Muscle of arm (tissue), 14 donors: ENCODE measurements at places on chromosomes 13 and 19. TPM values are rescaled to one million over a fixed set of nuclear protein-coding genes. Genes with fewer than 3 reads are reported as not detected.
A peak's percentile ranks its signal among the peaks of the same experiment; 100 is the strongest.

DNA sequence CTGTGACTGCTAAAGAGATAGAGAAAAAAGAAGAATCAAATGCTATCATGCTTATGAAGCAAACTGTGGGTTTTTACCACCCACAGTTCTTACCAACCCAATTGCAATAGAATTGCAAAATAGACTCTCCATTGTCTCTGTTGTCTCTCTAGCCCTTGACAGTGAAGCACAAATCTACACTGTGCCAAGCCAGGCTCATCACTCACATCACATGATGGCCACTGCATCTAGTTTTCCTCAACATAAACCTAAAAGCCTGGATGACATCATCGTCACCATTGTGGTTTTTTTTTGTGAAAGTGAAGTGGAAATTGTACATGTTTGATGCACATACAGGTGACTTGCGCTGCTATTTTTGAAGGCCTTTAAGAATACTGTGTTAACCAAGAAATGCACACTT lies 56.1 kb downstream of the KL start:
- no peak for DNase-seq

DNA sequence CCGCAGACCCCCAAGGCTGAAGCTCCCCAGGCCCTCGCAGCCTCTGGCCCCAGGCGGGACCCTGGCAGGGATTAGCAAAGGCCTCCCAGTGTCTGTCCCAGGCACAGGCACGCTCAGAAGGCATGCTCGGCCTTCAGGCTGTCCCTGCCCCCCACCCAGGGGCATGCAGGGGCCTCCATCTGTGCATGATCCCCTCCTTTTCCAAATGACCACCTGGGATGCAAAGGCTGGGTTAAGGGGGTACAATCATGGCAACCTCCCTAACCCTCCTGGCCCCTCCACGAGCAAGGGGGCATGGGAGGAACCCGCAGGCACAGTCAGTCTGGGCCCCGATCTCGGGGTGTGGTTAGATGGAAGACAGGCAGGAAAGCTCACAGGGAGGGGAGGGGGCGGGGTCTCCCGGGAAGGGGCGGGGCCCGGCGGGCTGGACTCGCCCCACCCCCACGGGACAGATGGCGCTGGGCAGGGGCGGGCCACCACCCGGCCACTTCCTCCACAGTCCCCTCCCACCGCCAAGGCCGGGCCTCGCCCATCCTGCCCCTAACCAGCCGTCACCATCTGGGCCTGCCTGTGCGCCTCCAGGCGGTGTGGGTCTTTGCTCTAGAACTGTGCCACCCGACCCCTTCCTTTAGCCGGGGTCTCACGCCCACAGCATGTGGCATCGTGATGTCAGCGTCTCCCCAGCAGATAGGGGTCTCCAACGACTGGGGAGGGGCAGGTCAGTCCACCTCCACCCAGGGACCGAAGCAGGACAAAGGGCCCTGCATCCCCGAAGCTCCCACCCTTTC lies 7.0 kb upstream of the REXO1 start:
- no peak for DNase-seq

DNA sequence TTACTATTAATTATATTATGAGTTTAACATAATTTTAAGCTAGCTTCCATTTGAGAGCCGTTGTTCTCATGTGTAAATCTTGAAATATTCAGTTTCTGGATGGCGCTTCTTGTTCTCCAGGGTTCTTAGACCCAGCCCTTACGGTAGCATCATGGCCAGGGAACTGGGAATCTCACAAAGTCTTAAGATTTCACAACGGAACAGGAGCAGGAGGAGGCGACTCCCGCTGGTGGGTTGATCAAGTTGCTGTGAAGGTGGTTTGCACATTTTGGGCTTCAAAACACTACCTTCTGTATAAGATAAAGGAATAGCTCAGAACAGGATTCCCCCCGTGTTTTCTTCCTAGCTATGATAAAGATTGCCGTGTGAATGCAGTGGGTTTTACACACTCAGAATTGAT lies 2.8 kb downstream of the NAXD start:
- DNase-seq, result no peak

- DNase-seq, result peak; percentile 75
Observed at GRCh38 chr19:32041681-32042292, 303.6 kb upstream of the ZNF507 start.

GRCh38 chr19:16378291-16378889 lies 53.8 kb downstream of the KLF2 start:
- no peak for DNase-seq

DNA sequence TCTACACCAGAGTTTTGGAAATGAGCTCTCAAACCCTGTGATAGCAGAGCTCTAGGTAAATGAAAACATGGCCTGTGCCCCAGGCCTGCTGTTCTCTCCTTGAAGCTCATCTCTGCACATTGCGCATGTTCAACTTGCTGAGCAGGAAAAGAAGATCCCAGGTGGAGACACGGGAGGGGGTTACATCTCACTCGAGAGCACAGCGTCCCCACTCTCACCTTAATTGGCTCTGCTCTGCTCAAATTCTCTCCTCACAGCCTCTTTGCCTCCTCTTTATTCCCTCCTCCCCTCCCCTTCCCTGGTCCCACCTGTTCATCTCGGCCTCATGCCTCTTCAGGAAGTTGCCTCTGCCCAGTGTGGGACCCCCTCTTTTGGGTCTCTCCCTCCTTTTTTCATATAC lies 44.7 kb downstream of the RGCC start:
- DNase-seq, result no peak

DNA sequence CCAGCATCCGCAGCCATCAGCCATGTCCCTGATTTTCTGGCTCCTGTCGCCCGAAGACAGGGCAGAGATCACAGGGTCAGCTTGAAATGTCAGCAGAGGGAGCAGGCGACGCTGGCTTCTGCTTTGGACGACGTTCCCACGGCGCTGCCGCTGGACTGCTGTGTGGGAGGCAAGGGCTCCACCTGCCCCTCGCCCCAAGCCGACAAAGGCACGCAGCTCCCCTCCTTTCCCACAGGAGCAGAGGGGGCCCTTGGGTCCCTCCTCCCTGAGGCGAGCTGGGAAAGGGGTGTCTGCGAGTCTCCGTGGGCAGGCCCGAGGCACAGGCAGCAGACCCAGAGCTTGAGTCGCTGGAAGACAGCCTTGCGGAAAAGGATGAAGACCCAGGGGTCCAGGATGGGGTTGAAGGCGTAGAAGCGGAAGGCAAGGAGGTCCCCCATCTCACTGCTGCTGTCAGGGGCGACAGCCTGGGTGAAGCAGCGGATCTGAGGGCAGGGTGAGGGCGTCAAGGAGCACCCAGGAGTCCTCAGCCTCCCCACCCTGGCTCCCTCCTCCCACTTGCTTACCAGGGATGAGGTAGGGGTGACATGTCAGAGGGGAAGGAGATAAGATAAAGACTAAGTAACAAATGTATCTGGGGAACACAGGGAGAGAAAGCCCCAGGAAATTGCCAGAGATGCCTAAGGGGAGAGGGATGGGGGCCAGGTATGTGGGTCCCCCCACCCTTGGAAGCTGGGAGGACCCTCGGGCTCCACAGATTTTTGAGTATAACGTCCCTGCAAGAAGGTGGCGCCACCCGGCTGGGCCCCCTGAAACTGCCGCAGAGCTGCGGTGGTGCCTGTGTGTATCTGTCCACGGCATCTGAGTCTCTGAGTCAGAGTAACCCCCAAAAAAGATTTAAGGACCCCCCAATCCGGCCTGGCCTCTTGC lies 3.4 kb downstream of the PTGIR start:
- no peak for DNase-seq

DNA sequence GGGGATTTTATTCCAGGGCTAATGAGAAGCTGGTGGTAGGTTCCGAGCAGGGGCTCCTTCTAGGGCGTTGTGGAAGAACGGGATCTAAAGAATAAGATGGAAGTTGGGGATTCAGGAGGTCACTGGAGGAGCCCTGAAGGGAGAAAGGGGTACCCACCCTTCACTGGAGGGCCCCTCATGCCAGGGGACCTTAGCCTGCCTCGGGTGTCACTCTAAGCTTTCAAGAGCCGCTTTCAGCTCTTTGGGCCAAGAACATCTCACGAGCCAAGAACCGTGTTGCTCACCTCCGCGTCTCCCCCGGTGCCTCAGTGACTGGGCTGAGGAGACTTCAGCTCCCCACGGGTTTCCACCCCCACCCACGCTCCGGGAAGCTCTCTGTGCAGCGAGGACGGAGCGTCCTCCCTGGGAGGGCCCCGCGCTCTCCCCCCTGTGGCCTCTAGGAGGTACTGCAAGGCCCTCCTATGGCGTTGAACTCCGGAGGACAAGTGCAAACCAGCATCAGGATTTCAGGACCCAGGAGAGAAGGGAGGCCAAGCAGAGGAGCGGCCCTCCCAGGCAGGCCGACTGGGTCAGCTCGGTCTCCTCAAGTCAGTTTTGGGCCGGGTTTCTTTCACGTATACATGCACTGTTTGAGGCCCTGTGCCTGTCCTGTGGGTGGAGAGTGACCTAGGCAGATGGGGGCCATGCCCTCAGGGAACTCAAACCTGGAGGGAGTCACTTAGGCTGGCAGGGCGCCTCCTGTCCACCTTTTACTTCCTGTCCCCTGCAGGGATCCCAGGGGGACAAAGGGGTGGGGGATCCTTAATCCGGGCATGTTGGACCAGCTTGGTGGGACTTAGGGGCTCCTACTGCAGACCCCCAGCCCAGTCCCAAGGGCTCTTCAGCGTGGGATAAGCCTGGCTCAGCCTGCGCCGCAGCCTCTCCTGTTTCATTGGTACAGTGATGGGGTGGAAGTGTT lies 5.1 kb upstream of the KRTDAP start:
- DNase-seq, result peak; percentile 65

DNA sequence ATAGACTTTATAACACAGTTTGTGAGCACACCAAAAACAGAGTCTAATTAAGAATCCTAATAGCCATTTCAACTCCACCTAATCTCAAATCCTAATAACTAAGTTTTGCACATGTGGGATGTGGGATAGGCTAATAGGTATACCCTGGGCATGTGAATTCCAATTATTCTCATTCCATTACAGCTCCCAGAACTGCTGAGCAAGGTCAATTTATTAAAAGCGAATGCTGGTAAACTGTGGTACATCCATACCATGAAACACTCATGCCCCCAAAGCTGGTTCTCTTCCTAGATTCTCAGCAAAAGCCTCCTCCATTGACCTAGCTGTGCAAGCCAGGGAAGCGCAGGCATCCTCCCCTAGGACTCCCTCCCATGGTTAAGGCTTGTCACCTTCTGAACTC lies 113.8 kb downstream of the USP12 start:
- DNase-seq, result no peak

GRCh38 chr13:112729408-112729807 lies 39.6 kb downstream of the ATP11A start:
- no peak for DNase-seq

- DNase-seq, result no peak
Observed at GRCh38 chr13:48819376-48819775, 156.3 kb upstream of the FNDC3A start.

GRCh38 chr13:110154410-110154933 lies 152.5 kb downstream of the COL4A1 start:
- no peak for DNase-seq

GRCh38 chr13:113083402-113084061 lies 22.1 kb upstream of the F7 start:
- peak; percentile 84 for DNase-seq

DNA sequence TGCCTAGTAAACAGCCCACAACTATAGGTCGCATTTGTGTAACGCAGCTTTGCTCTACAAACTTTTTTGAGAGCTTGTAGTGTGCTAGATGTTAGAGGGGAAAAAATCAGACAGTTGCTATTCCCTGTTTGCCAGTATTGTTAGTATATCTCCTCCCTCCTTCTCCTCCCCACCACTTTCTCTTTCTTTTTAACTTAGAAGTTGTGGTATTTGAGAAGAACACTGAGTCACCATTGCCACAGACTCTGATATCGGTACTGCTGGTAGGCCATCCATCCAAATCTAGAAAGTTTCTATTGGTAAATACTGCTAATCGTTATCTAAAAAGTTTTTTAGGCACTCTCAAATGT lies 666 bp downstream of the POMP start:
- no peak for DNase-seq

- no peak for DNase-seq
Observed at GRCh38 chr13:99969919-99970650, 1.5 kb downstream of the ZIC5 start.

GRCh38 chr19:40174092-40174491 lies 17.1 kb upstream of the MAP3K10 start:
- DNase-seq, result no peak

- DNase-seq, result peak; percentile 35
Observed at GRCh38 chr19:53076984-53077383, 26.2 kb downstream of the ZNF160 start.

- no peak for DNase-seq
Observed at GRCh38 chr13:23842406-23842805, 46.8 kb downstream of the MIPEP start.

TDRD12 gene
- polyA plus RNA-seq, result not detected

SEMA6B gene
- polyA plus RNA-seq, result 26.0 TPM

FOSB gene
- polyA plus RNA-seq, result 403 TPM

MAU2 gene
- 34.3 TPM for polyA plus RNA-seq

WDR88 gene
- polyA plus RNA-seq, result 0.58 TPM

SBK2 gene
- polyA plus RNA-seq, result 2.8 TPM

ZNF135 gene
- 13.9 TPM for polyA plus RNA-seq

FAM83E gene
- polyA plus RNA-seq, result 0.09 TPM

LRG1 gene
- 0.77 TPM for polyA plus RNA-seq

IRGC gene
- polyA plus RNA-seq, result not detected

NKPD1 gene
- not detected for polyA plus RNA-seq
